ENCODE measurements at places on chromosomes 1 and 21. TPM values are rescaled to one million over a fixed set of nuclear protein-coding genes. Genes with fewer than 3 reads are reported as not detected.

S100A1 gene
- polyA plus RNA-seq: not detected

VSIG8 gene
- polyA plus RNA-seq: not detected

DNA sequence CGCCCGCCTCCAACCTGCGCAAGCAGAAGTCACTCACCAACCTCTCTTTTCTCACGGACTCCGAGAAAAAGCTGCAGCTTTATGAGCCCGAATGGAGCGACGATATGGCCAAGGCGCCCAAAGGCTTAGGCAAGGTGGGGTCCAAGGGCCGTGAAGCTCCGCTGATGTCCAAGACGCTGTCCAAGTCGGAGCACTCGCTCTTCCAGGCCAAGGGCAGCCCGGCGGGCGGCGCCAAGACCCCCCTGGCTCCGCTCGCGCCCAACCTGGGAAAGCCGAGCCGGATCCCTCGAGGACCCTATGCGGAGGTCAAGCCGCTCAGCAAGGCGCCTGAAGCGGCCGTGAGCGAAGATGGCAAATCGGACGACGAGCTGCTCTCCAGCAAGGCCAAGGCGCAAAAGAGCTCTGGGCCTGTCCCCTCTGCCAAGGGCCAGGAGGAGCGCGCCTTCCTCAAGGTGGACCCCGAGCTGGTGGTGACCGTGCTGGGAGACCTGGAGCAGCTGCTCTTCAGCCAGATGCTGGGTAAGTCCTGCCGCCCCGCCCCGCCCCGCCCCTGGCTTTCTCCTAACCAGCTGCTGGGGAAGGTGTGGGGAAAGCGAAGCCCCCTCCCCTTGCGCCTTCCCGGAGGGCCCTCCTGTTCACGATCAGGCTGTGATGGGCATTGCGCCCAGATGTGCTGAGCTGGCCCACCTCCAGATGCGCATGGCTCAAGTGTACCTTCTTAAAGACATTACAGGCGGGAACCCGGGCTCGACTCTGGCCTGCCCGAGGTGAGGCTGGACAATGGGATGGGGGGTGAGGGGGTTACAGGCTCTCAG, 110.2 kb downstream of the NAV1 start:
- DNase-seq: no peak

GRCh38 chr1:184959626-184960025, 14.7 kb downstream of the NIBAN1 start:
- no peak for DNase-seq

GRCh38 chr21:41185802-41186201, 17.8 kb downstream of the BACE2 start:
- DNase-seq: no peak

DNA sequence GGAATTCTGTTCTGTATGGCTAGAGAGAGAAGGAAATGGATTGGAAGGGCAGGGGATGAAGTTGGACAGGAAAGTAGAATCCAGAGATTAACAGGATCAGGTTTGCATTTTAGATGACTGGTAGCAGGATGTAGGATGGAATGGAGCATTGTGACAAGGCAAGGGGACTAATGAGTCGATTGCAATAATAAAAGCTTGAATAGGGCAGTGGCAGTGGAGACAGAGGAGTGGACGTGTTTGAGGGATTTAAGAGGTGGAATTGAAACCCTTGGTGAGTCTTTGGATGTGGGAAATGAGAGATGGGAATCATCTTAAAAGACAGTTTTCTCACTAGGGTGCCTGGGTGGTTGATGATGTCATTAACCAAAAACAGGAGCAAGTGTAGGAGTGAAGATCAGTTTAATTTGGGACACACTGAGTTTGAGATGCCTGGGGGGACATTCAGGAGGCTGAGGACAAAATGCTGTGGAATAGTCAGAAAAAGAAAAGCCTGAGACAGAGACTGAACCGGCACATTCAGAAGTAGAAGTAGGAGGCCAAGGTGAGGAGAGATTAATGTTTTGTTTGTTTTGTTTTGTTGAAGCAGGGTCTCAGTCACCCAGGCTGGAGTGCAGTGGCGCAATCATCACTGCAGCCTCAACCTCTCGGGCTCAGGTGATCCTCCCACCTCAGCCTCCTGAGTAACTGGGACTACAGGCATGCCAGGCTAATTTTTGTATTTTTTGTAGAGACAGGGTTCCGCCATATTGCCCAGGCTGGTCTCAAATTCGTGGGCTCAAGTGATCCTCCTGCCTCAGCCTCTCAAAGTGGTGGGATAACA, 29.1 kb upstream of the C1orf146 start:
- no peak for DNase-seq

DNA sequence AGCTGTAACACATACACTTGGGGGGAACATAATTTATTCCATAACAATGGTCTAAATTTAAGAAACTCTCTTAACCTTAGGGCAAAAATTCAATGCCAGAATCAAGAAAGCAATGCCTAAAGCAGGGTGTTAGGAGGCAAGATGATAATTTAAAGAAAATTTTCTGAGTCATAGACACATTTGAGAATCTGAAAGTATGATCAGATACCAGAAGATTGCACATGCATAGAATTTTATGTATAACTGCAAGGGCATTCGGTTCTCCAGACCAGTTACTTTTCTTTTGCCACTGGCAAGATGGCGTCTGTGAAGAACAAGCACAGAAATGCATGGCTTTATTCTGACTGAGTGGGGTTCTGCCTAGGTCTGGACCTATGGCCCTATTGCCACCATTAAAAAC, 64.4 kb upstream of the IPO9 start:
- DNase-seq: no peak

DNA sequence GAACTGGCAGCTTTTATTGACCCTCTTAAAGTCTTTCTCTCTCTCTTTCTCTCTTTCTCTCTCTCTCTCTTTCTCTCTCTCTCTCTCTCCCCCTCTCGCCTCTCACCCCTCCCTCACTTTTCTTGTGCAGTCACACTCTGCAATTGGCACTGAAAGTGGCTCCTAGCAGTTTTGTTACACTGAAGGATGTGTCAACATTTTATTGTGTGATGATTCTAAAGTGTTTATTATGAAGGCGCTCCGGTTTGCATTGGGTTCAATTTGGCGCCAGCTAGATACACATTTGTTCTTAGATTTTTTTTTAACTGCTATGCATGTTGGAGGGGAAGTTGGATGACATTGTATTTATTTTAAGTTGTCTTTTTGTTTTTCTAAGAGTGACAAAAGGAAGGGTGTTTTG, 64.0 kb upstream of the CHRM3 start:
- no peak for DNase-seq

DNA sequence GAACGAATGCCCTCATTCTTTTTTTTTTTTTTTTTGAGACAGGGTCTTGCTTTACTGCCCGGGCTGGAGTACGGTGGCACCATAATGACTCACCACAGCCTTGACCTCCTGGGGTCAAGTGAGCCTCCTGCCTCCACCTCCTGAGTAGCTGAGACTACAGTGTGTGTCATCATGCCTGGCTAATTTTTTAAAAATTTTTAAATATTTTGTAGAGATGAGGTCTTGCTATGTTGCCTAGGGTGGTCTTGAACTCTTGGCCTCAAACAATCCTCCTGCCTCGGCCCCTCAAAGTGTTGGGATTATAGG, 69.4 kb downstream of the ALG14 start:
- DNase-seq: no peak

DNA sequence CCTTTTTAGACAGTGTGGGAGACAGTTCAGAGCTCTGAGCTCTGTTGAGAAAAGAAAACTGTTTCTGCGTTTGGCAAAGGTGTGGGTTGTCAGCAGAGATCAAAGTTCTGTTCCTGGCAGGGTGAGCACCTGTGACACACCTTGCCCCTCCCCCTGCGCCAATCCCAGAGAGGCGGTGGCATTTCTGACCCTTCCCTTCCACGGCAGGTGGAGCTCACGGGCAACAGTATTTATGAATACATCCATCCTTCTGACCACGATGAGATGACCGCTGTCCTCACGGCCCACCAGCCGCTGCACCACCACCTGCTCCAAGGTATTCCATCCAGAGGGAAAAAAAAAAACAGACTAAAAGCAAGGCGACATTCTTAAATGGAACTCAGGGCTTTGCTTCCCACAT, 20.7 kb downstream of the SIM2 start:
- no peak for DNase-seq

Measured in CD14-positive monocyte (primary cell).